ENCODE measurements at places on chromosomes 2 and 18.

DNA sequence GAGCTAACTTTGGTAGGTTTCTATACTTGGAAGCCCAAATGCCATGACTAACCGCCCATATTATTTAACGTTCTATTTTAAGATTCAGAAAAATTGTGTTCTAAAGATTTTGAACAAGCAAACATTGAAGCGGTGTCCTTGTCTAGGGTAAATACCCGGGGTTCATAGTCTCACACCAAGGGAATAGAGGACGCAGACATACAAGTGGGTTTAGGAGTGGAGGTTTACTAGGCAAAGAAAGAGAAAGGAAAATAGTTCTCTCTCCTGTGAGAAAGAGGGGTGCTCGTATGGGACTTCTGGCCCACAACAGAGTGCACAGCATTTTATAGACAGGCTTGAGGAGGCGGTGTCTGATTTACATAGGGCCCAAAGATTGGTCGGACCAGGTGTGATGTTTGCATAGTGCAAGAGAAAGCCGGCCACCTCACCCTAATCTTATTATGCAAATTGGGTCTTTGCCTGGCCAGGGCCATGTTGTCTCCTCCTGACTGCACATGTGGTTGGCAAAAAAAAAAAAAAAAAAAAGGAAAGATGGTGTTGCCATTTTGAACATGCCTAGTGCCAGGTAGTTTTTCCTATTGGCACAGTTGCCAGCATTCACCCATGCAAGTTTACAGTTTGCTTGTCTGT is 1062.6 kb downstream of the LRP1B start:
- no peak for DNase-seq

DNA sequence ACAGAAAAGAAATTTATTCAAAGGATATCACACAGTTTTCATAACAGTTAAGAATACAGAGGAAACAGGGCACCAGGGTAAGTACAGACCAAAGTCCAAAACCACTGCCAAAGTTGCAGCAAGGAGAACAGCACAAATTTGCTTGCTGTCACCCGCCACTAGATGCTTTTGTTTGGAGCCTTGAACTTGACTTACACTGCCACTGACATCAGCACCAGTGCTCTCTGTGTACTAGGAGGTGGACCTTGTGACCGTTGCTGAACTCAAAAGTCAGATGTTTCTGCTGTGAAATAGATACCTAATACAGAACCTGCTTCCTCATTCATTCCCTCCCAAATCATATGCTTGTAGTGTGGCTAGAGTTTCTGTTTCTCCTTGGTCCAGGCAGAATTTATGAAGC is 578.3 kb upstream of the TMEFF2 start:
- DNase-seq = no peak

GRCh38 chr2:116095636-116096035 is 1653.2 kb downstream of the DPP10 start:
- DNase-seq = no peak

DNA sequence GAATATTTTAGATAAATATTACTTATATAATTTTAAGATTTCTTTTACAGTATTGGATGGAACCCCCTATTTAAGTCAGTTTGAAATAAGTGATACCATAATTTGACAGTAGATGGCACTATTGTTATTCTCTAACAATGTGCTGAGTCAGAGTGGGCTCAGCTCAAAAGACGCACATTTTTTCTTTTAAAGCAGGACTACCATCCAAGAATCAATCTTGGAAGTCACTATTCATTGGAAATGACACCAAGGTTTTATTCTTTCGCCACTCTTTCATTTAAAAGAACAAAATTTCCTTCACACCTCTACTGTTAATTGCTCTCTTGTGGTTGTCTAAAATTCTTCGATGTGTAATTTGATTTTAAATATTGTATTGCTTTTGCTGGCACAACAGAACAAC is 32.6 kb upstream of the SPAG16 start:
- DNase-seq = no peak

GRCh38 chr2:182716650-182716979 is 558 bp downstream of the DNAJC10 start:
- DNase-seq = no peak
